ENCODE measurements at places on chromosomes 12 and 14.

DNA sequence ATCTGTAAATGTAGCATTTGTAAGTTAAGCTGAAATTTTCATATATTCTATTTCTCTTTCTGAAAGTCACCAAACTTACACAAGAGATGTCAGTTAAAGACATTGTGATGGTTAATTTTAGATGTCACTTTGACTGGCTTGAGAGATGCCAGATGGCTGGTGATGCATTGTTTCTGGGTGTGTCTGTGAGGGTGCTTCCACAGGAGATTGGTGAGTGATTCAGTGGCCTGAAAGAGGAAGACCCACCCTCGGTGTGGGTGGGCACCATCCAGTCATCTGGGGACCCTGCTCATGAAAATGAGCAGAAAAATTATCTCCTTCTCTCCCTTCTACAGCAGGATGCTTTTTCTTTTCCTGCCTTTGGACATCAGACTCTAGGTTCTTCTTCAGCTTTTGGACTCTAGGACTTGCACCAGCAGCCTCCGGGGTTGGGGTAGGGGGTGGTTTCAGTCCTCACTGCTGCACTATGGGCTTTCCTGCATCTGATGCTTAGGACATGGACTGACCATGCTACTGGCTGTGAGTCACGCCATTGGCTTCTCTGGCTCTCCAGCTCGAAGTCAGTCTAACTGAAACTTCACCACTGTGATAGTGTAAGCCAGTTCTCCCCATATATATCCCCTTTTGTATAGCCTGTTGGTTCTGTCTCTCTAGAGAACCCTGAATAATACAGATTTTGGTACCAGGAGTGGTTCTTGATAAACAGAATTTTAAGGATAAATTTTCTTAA, 20.9 kb downstream of the PDE6H start:
- DNase-seq: peak; percentile 38

DNA sequence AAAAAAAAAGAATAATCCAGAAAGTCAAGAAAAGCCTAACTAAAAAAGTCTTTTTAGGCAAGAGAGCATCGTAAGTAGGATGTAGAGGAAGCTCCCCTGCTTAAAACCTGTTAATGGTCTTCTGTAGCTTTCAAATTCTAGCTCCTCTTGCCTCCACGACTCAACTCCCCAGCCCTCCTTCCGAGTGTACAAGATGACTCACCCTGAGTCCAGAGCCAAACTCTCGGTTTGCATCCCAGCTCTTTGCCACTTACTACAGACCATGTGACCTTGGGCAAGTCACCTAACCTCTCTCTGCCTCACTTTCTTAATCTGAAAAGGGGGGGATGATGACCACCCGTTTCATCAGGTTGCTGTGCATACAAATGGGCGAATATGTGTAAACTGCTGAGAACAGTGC, 460.4 kb downstream of the DPF3 start:
- DNase-seq: peak; percentile 22

GRCh38 chr14:89248411-89249064, 168.5 kb downstream of the FOXN3 start:
- DNase-seq: no peak

GRCh38 chr14:73789989-73790581, 61.5 kb upstream of the PTGR2 start:
- DNase-seq: peak; percentile 83

GRCh38 chr14:68814539-68815297, 21.9 kb upstream of the ZFP36L1 start:
- DNase-seq: no peak

DNA sequence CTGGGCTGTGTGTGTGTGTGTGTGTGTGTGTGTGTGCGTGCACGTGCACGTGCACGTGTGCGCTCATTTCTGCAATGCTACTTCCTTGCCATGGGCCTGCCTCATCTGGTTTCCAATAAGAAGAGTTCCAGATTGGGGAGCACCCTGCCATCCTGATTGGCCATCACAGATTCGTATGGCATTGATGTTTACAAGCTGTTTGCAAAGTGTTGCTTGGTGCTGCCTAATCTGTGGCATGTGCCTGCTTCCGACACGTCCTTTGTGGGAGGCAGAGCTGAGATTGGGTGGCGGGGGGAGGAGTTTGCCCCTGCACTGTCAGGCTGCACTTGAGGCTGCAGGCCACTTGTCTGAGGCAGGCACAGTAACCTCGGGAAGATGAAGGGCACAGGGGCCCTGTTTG, 39.2 kb downstream of the SAMD4A start:
- DNase-seq: no peak

GRCh38 chr12:123061441-123062205, 81.1 kb downstream of the ARL6IP4 start:
- no peak for DNase-seq

DNA sequence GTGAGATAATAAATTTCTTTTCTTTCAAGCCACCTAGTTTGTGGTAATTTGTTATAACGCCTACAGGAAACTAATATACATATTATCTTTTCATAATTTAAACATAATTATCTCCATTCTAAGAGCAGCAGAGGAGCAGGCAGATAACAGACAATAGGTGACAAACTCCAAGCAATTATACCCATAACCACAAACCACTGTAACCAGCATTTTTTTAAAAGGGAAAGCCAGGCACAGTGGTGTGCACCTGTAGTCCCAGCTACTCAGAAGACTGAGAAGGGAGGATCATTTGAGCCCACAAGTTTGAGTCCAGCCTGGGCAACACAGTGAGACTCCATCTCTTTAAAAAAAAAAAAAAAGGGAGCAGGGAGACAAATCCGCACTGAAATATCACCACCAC, 54.9 kb downstream of the ATF7 start:
- no peak for DNase-seq

- DNase-seq: no peak
These were observed 256.2 kb upstream of the LRFN5 start for GRCh38 chr14:41350476-41350875.

GRCh38 chr14:50475460-50475859, 56.9 kb downstream of the MAP4K5 start:
- no peak for DNase-seq

DNA sequence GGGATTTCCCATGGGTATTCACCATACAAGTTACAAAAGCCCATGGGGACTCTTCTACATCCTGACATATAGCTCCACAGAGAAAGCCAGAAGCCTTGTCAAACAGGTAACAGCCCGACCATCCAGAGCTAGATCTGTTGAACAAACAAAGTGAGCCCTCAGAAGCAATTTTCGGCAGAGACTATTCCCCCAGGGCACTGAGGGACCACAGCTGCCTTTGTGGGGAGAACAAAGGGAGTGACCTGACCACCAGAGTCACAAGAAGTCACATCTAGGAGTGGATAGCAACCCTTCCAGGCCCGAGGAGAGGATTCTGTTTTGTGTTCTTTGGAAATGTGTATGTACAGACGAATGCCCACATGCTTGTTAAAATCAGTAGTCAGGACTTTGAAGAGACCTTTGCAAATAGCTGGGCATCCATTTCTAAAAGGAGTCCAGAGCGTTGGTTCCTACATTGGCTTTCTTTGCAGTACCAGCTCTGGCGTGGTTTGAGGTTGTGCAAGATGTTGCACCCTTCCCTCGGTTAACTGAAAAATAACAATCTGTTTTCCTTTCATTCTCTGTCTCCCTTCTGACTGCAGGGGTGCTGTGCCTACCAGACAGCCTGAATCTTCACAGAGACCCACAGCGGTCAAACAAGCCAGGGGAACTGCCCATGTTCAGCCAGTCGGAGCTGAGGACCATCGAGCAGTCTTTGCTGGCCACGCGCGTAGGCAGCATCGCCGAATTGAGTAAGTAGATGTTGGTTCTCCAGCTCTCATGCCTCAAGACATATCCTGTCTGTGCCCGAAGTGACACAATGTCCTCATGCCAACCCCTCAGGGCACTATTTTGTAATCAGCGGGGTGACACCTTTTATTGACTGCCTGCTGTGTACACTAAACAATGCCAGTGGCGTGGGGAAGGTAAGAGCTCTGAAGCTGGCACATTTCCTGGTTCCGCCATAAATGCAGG, 165.4 kb upstream of the PWP1 start:
- no peak for DNase-seq

DNA sequence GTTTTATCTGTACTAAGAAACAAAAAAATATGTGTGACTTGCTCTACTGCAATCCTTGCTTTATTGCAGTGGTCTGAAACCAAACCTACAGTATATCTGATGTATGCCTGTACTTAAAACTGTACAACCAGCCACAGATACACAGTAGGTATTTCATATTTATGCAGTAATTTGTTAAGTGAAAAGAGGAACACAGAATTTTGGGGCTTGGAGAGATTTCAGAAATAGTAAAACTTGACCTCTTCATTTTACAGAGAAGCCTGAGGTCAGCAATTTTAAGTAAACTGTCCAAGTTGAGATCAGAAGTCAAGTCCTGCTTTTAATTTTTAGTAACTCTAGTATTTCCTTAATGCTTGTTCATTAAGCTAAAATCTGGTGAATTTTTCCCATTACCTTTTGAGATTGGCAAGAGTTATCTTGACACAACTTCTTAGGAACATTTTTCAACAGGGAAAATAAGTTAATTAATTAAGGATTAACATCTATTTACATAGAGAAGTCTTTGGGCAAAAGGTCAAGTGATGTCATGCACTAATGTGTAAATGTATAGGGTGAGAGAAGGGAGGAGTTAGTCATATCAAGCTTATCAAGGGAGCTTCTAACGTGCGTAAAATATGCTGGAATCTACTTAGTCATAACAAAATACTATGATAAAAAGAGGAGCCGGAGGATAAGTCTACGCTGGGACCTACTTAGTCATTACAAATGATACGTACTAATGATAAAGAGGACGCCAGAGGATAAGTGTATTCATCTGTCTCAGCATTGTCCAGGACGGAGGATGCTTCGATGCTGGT, 66.0 kb upstream of the GTF2A1 start:
- DNase-seq: no peak

- DNase-seq: no peak
These were observed 3.0 kb upstream of the PIANP start for GRCh38 chr12:6703631-6704030.

DNA sequence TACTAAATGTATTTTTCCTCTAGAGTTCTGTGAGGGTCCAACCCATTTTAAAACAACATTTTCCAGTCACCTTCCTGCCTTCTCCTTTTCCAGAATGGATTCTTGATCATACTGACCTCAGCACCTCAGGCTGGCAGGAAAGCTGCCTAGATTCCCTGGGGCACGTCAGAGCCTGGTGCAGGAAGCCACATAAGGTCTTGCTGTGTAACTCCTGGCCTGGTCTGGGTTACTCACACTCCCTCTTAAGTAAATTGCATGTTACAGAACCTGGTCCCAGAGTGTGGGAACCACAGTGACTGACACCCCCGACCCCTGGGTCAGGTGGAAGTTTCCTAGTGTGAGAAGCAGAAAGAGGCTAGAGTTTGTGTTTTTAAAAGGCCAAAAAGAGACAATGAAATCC, 209.8 kb downstream of the SPTSSA start:
- no peak for DNase-seq

DNA sequence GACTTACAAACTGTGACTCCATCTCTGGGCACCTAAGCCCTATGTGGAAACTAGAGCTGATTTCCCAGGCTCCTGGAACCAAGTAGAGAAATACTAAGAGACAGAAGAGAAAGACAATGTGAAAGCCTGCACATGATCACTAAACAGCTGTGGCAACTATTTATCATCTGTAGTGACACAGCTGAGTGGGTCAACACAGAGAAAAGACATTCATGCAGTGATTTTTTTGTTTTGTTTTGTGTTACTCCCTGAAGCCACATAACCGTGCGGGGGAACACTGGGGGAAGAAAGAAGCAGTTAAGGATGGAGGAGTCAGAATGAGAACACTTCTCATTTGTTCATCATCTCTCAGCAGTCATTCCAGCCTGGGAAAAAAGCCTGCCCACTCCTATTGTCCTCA, 1.5 kb downstream of the PRR4 start:
- DNase-seq: no peak

DNA sequence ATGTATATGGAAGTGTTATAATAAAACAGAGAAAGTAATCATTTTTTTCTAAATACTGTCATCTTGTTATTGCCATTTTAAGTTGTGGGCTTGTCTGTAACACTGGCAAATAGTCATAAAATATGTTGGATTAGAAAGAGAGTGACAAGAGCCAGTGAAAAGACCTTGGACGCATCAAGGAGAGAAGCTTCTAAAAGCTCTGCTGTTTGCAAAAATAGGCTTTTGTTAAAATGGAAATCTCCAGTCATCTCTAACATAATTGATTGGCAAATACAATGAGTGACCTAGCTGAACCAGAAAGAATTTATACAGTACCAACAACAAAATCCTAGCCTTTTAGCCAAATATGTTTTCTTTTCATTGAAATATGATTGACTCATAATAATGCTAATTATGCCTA, 245.8 kb upstream of the RMST start:
- DNase-seq: no peak

DNA sequence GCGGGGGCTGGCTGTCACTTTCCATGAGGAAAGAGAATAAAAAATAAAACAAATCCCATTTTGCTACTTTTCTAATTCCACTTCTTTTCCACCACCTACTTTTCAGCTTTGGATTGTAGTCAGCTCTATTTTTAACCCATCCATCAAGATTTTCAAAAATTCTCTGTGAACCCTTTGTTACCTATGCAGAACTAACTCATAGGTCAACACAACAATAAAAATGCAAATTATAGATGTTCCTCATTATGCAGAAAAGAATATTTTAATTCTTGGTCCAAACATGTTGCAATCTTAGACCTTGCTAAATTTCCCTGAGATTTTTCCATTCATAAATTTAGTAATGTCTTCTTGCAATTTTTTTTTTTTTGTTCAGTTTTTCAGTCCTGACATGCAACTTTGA, 454.5 kb downstream of the ADAMTS20 start:
- no peak for DNase-seq

DNA sequence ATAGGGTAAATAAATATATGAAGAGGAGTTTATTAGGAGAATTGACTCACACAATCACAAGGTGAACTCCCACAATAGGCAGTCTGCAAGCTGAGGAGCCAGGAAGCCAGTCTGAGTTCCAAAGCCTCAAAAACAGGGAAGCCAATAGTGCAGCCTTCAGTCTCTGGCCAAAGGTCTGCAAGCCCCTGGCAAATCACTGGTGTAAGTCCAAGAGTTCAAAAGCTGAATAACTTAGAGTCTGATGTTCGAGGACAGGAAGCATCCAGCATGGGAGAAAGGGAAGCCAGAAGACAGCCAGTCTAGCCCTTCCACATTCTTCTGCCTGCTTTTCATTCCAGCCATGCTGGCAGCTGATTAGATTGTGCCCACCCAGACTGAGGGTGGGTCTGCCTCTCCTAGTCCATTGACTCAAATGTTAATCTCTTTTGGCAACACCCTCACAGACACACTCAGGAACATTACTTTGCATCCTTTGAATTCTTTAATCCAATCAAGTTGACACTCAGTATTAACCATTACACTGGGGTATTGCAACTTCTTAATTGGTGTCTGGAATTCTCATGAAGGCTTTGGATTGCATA, 736.5 kb upstream of the LMO3 start:
- no peak for DNase-seq

GRCh38 chr12:29131539-29131938, 17.5 kb upstream of the FAR2 start:
- DNase-seq: no peak

DNA sequence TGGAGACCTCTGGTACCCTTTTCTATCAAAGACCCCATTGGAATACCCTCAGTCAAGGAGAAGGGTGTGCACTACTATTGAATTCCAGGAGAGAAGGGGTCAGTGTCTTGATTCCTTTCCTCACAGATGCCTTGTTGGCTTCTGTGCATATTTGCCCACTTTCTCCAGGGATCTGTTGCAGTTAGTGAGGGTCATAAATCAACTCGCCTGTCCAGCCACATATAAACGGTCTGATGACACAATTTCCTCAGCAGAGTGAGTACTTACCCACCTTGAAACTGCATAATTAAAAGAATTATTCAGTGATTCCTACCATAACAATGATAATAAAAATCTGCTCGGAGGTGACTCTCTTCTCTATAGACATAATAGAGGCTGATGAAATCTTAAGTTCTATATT, 13.9 kb upstream of the DCD start:
- no peak for DNase-seq

GRCh38 chr12:14567351-14568162, at the start of gene PLBD1:
Gene PLBD1, minus strand, starts transcription at chr12:14567883. Its CDS starts 187 bp downstream, at chr12:14567696.
- no peak for DNase-seq

All from non-pigmented ciliary epithelial cell (primary cell).